Activated naive CD4-positive, alpha-beta T cell treated with anti-CD3 and anti-CD28 coated beads, Interleukin-2, amount 50 U/mL, for 16 hours (primary cell): ENCODE measurements at places on chromosomes 7 and 10.

DNA sequence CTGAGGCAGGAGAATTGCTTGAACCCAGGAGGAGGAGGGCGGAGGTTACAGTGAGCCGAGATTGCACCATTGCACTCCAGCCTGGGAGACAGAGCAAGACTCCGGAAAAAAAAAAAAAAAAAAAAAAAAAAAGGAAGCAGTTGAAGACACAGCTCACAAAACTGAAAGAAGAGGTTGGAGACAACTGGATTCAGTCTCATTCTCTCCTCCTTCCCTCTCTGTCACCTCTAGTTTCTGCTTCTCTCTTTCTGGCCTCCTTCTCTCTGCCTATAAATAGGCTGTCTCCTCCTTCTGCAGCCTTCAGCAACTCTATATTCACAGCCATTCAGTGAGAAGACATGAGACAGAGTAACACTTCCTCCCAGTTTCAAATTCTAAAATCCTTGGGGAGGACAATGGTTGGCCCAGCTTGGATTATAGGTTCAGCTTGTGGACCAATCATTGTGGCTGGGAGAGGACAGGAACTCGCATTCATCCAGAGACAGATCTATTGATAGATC lies 125.6 kb upstream of the HABP2 start:
- DNase-seq = no peak

DNA sequence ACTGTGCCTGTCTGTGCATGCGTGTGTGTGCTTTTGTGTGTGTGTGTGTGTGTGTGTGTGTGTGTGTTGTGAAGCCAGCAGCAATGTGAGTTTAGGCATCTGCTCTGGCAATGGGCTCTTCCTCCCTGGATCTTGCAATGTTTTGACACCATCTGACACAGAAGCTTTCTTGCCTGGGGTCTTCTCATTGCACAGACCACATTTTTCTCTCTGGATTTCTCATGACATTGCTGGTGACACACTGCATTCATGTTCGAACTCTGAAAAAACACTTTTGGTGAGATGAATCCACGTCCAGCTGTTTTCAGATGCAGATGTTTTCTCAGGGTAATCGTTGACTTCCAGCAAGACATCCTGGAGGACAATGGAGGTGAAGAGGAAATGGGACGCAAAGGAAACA lies 63.0 kb upstream of the FZD8 start:
- no peak for DNase-seq

- DNase-seq = no peak
Measured at GRCh38 chr10:92080244-92080643, 156.7 kb downstream of the BTAF1 start.

- DNase-seq = no peak
Measured at GRCh38 chr10:6907877-6908530, 327.9 kb upstream of the PRKCQ start.

- DNase-seq = no peak
Measured at GRCh38 chr10:52609071-52609470, 163.5 kb downstream of the MBL2 start.

DNA sequence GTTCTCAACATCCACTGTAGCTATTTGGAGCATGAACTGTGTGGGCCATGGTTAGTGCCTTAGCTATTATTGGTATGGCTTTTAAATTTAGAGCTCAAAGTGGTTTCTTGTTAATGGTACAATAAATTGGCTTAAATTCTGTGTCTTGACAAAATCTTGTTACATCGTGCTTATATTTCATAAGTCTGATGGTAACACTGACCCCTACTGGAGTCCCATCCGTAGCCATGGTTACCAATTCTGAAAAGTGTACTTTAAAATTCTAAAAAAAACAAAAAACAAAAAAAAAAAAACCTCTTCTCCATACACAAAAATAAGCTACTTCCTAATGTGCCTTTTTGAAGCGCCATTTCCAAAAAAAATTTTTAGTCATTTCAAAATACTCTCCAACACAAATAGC lies 6.4 kb upstream of the RPP30 start:
- no peak for DNase-seq

GRCh38 chr10:62147425-62147824 lies 121.2 kb downstream of the RTKN2 start:
- DNase-seq = no peak

GRCh38 chr7:94335586-94335985 lies 59.1 kb upstream of the COL1A2 start:
- DNase-seq = no peak

GRCh38 chr10:126177417-126178030 lies 210.8 kb downstream of the ADAM12 start:
- no peak for DNase-seq

GRCh38 chr10:109966961-109967738 lies 40.6 kb upstream of the ADD3 start:
- no peak for DNase-seq

DNA sequence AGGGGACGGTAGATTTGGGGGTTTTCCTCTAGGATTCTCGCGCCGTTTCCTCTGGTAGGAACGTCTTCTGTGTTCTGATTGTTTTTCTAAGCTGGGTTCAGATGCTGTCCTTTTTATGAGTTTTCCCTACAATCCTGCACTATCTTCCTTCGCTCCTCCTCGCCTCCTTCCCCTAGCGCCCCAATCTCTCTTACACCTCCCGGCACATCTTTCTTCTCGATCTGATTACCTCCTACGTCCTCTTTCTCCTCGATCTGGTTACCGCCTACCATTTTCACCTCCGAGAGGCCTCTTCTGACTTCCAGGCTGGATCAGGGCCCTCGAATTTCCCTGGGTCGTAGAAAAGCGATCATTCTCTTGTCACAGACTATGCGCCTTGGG lies 413 bp downstream of the BUD31 start:
- no peak for DNase-seq

DNA sequence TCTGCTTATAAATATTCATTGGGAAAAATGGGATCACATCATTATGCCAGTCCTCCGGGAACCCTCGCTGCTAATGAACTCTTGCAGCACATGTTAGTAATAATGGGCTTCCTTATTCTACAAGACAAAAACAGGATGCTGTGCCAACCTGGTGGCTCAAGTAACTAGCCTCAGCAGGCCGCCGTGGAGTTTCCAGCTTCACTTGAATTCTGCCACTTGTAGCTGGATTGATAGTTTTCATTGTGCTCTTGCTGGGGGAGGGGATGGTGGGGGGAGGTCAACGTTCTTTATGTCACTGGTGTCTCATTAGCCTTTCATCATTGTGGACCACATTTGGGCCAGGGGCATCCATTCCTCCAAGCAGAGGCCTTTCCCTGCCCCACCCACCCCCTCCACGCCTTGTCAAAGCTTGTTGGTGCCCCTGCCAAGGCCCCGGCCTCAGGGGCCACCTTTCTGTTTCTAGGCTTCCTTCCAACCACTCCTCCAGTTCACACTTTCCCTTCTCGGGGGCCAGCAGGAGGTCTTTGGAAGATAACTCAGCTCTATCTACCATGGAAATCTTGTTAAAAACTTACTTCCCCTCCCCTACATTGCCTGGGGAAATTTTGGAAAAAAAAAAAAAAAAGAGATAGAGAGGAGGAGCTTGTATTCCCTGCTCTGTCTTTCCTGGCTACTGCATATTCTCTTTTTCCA lies 153.9 kb downstream of the BMPER start:
- no peak for DNase-seq

DNA sequence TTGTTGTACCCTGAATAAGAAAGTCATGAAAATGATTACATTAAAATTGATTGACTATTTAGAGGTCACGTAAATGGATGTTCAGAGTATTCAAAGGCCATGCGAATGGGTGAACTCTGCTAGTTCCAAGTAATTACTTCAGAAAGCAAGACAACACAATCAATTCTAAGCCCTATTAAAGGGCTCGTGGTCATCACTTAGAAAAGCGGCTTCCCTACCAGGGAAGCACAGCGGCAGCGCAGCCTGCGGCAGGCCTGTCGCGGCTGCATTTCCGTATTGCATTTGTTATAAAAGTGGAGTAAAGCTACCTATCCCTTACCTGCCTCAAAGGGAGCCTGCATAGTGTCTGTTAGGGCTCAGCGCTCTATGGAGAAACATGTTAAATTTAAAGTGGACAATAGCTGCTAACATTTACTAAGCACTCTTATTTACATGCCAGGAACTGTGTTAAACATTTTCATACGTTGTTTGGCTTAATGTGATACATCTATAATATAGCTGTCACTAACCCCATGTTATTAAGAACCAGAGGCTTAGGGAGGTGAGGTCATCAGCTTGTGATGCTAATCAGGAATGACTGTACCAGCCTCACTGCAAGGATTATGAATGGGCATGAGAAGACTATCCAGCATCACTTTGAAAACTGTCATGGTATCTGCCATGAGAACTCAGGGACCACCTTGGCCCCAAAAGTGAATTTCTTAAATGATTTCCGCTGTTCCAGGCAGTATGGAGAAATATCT lies 187.5 kb downstream of the CELF2 start:
- DNase-seq = no peak

DNA sequence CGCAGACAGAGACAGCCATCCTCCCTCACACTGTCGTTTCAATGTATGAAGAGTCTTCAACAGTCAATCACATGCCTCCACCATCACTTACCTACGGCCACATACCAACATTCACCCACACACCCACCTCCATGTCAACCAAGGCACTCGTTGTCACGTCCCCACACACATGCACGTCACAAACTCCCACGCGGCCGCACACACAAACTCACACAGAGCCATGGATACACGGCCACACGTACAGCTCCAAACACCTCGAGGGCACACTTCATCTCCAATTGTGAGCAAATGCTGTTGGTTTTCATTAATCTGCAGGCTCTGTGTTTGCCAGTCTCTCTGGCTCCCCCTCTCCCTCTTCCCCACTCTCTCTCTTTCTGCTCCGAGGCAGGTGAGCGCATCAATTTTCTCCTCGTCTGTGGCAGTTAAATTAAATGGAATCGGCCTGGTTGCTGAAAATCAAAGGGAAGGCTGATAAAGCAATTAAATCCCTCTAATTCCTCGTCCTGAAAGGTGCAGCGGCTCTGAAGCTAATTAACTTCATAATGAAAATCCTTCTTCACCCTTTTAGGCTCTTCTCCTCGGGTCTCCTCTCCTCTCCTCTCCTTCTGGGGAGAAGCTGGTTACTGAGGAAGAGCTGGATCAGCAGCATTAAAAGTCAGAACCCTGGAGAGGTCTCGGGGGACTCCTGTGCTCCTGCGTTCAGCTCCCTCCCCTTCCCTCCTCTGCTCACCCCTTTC lies 53.8 kb upstream of the SLF2 start:
- DNase-seq = no peak

GRCh38 chr7:15747301-15747700 lies 60.8 kb upstream of the MEOX2 start:
- no peak for DNase-seq

DNA sequence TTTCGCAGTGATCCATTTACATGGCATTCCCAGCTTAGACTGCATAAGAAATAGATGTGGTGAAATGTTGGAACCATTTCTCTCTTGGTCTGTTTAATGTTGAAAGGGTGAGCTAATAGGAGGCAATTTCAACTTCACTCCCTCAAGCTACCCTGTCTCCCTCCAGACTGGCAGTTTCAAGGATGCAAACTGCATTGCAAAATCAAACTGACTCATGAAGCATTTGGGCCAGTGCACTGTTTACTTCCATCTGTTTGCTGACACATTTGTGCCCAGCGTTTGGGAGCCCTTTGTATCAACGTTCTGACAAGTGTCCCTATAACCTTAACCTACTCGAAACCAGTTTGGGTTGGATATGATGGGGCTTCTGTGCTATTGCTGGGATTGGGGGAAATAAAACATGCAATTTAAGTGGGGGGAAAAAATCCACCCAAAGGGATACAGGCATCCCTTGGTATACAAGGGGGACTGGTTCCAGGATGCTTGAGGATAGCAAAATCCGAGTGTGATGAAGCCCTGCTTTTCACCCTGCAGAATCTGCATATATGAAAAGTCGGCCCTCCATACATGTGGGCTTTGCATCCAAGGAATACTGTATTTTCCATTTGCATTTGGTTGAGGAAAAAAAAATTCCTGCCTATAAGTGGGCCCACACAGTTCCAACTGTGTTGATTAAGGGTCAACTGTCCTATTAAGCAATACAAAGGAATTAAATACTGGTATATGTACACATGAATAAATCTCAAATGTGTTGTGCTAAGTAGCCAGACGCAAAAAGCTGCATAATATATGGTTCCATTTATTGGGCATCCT lies 15.6 kb downstream of the RHEB start:
- no peak for DNase-seq

DNA sequence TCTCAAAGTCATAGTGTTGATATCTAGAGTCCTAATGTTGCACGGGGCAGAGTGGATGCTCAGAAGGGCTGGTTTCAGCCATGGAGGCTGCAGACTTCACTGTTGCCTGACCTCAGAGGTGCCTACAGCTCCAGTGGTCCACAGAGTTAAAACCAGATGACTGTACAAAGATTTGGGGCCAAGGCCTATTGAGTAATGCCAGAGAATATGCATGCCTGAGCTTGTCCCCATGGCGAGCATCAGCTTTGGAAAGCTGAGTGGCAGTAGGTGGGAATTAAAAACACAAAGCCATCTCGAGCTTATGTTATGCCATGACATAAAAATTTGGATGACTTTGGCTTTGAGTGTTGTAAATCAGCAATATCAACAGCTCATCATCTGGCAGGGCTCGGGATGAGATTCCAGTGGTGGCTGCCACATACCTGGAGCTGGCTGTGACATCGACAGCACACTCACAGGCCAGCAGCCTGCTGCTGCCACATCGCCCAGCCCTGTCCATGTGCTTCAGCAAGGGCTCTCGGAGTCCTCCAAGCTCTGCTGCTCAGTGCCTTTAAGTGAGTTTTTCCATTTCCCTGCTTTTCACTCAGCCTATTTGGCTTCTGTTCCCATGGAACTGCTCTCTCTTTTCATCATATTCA lies 379.6 kb downstream of the TNS3 start:
- DNase-seq = no peak

DNA sequence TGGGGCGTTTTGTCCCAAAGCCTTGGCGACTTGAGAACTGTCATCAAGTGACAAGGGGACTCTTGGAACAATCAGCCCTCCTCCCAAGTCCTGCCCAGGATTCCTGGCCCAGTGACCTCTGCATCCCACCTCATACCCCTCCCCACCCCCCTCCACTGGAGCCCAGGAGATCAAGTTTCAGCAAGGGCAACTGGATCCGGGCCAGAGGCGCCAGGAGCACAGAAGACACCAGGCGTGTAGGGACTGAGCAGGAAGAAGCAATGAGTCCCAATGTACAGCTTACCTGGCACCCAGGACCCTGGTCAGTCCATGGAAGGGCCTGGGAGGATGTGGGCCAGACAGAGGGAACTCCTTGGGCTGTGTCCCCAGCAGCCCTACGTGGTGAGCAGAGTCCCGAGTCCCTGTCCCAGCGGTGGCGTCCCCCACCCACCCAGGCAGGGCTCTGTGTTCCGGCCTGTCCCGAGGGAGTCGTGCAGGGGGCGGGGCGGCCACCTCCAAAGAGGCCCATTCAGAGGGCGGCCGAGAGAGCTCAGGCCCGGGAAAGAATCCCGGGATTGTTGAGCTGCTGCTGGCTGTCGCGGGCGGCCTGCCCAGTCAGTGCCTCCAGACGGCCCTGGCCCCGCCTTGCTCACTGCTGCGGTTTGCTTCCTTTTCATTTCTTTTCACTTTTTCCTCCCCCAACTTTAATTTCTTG lies 254.1 kb downstream of the TNS3 start:
- no peak for DNase-seq

DNA sequence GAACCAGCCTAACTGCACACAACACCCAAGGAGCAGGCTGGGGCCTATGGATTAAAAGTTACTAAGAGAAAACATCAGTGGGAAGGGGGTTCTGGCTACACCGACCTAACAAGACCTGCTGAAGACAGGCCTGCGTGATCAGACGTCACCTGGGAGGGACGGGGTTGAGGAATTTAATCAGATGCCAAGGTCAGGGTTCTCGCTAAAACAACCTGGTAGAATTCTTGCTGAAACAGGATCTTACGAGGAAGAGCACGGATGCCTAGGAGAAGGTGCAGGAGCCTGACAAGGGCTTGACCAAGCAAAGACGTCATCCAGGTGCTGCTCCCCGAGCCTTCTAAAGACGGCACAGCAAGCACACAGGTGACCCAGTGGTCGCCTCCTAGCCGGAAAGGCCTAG lies 1.6 kb downstream of the IDI2 start:
- DNase-seq = no peak
